ENCODE measurements at places on chromosomes 4 and X. TPM values are rescaled to one million over a fixed set of nuclear protein-coding genes. Genes with fewer than 3 reads are reported as not detected.

DNA sequence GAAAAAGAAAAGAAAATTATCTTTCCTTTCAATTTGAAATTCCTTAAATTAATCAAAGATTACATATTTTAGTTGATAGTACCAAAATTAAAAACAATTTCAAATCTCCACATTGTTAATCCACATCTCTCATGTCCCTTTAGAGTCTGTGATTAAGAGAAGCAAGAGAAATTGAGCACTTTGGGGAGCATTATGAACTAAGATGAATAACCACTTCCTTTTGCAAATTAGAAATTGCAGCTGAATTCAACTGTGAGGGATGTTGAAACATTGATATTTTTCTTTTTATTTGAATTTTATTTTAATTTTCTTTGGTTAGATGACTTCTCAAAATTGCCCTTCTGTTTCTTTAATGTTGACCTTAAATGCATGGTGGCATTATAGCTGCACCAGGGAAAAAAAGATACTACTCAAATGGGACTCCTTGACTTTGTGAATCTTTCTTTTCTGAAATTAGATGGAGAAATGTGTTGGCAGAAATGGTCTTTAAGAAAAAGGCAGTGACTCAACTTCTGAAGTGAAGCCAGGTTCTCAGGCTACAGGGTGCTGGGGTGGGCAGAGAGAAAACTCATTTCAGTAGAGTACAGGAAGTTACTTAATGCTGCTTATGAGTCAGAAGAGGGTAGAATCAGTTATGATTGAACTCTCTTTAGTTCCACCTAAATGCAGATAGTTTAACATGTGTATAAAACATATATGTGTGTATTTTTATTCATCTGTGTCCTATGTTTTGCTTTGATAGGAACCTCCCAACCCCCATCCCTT, 92.0 kb upstream of the TNIP3 start:
- H3K27ac ChIP-seq: no peak overlapping the region
- H3K4me3 ChIP-seq: no peak overlapping the region
- H3K4me1 ChIP-seq: no peaks in the 10 kb centered on the region
- no peaks in the 10 kb centered on the region for H3K27me3 ChIP-seq
- no peak for DNase-seq

GRCh38 chr4:25635501-25635900, 20.1 kb upstream of the SLC34A2 start:
- H3K27ac ChIP-seq: no peak overlapping the region
- H3K36me3 ChIP-seq: no peaks in the 10 kb centered on the region
- no peak overlapping the region for H3K4me3 ChIP-seq
- no peaks in the 10 kb centered on the region for H3K4me1 ChIP-seq
- H3K27me3 ChIP-seq: no peaks in the 10 kb centered on the region
- DNase-seq: no peak

DNA sequence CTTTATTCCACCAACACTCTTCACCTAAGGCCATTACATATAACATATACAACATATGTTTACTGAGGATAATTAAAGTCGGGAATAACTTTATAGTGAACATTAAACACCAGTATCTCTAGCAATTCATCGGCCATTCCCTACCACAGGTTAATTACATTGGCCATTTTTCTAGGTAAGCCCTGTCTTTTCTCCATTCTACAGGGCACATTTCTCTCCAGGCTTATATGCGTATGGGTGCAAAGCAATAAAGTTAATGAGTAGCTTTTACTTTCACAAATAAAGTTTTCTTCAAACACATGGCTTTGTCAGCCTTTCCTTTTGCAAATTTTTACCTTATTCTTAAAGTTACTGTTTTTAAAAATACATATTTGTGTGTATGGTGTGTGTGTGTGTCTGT, 111.9 kb upstream of the IQCM start:
- DNase-seq: no peak
- H3K27ac ChIP-seq: no peak overlapping the region
- no peak overlapping the region for H3K4me3 ChIP-seq
- H3K27me3 ChIP-seq: no peaks in the 10 kb centered on the region

DNA sequence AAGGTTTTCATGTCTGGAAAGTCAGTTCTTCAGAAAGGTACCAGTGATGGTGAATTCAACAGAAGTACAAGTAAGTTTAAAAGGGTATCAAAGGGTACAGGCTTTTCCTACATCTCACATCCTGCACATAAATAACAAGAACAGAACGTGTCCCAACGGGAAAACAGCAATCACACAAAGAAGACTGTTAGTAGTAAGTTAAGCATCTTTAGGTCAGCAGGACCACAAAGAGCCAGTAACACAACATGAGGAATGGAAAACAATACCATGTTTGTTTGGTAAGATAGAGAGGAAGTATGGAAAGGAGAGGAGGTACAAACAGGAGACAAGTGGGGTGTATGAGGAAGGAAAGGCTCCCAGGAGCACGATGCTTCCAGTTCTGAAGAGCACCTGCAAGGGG, 43.2 kb downstream of the SAT1 start:
- H3K4me1 ChIP-seq: no peaks in the 10 kb centered on the region
- no peaks in the 10 kb centered on the region for H3K27me3 ChIP-seq
- no peak overlapping the region for H3K27ac ChIP-seq
- no peaks in the 10 kb centered on the region for H3K36me3 ChIP-seq

DNA sequence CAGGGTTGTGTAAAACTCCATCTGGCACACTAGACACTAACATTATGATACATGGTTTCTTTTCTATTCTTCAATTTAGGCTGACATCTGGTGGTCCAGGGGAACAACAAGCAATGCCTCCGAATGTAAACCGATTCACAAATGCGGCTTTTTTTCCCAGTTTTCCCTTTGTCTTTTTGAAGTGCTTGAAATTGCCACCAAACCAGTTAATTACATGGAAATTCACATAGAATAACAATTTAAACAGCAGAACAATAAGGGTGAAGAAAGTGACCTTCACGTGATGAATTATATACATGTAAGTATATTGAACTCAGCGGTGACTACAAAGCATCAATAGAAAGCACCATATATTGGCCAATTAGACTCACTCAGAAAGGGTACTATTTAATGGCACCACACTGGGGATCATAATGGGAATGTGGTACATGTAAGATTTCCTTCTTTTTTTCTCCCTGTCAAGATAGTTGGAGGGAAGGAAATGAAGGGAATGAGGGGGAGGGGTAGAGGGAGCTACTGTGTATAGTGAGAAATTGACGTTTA, 103.9 kb downstream of the MMRN1 start:
- no peaks in the 10 kb centered on the region for H3K36me3 ChIP-seq
- H3K27ac ChIP-seq: no peak overlapping the region
- H3K4me1 ChIP-seq: no peaks in the 10 kb centered on the region
- no peak for DNase-seq
- H3K27me3 ChIP-seq: no peaks in the 10 kb centered on the region

GRCh38 chr4:102815981-102816380, 11.4 kb downstream of the UBE2D3 start:
- no peak overlapping the region for H3K27ac ChIP-seq
- no peaks in the 10 kb centered on the region for H3K27me3 ChIP-seq
- H3K4me3 ChIP-seq: no peak overlapping the region
- peaks cover 2% of the 10 kb centered on the region for H3K36me3 ChIP-seq
- no peak for DNase-seq

DNA sequence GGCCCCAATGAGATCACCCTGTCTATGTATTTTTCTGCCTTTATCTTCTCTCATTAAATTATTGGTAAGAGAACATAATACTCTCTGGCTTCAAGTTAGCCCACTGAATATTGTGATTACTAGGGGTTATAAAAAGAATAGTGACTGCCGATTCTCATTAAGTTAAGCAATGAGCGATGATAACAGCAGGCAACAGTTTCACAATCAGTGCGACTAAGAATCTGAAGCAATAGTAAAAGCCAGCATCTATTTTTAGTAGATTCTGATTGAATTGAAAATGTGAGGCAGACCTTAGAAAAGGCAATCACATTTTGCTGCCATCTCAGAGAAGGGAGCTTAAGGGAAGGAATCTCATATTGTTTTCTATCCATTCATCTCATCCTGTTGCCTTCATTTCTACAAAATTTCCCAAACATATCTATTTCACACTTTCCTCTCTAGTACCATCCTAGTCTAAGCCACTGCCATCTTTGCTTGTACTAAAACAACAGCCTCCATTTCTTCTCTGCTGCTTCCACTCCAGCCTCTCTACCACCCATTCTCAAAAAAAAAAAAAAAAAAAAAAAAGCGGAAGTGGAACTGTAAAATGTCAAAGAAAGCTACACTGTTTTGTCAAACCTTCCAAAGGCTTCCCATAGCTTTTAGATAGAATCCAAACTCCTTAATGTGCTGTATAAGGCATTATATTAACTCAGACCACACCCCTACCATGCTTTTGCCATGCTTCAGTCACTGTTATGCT, 17.4 kb downstream of the GABRA4 start:
- H3K4me1 ChIP-seq: no peaks in the 10 kb centered on the region
- no peaks in the 10 kb centered on the region for H3K36me3 ChIP-seq
- no peak overlapping the region for H3K27ac ChIP-seq
- no peak overlapping the region for H3K4me3 ChIP-seq
- no peaks in the 10 kb centered on the region for H3K27me3 ChIP-seq

DNA sequence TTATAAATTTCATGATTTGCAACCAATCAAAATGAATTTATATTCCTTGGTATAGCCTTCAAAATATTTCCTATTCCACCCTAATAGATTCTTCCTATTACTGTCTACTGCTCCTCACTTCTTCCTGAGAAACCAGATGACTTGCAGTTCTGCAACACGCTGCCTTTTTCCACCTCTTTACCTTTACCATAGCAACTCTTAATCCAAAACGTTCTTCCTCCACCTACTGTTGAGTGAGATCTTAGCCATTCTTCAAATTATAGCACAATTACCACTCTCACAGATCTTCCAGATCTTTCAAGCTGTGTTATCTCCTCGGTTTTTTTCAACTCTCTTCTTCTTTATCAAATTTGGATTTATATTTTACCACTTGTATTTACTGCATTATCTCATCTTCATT, 289.8 kb downstream of the ADGRL3 start:
- DNase-seq: no peak
- no peaks in the 10 kb centered on the region for H3K27me3 ChIP-seq
- no peaks in the 10 kb centered on the region for H3K4me1 ChIP-seq
- no peaks in the 10 kb centered on the region for H3K36me3 ChIP-seq
- H3K4me3 ChIP-seq: no peak overlapping the region

- no peaks in the 10 kb centered on the region for H3K4me1 ChIP-seq
- no peaks in the 10 kb centered on the region for H3K27me3 ChIP-seq
- DNase-seq: no peak
- no peak overlapping the region for H3K27ac ChIP-seq
Measured at GRCh38 chr4:182901337-182901736, 15.8 kb downstream of the DCTD start.

DNA sequence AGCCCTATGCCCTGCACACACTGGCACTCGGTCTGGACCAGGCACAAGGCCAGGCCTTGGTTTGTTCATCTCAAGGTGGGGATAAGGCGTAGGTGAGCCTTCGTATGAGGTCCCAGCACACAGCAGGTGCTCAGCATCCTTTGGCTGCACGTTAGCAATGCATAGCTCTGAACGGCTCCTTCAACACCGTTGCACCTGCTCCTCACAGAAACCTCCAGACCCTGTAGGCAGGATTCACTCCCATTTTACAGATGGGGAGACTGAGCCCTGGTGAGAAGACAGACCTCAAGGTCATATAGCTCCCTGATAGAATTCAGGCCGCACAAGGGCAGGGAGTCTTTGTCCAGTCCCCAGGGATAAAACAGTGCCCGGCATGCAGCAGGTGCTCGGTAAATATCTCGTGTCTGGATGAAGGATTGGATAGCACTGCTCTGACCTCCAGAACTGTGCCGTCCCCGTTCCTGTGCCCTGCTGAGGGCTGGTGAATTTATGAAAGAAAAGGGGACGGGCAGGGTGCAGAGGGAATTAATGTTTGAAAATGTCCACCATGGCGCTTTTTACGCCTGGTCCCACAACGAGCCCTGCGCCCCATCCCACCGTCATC, 2.4 kb downstream of the PPP2R2C start:
- DNase-seq: peak; percentile 2
- H3K27ac ChIP-seq: no peak overlapping the region
- peak overlapping the region; percentile 40 for H3K4me3 ChIP-seq
- no peaks in the 10 kb centered on the region for H3K36me3 ChIP-seq

DNA sequence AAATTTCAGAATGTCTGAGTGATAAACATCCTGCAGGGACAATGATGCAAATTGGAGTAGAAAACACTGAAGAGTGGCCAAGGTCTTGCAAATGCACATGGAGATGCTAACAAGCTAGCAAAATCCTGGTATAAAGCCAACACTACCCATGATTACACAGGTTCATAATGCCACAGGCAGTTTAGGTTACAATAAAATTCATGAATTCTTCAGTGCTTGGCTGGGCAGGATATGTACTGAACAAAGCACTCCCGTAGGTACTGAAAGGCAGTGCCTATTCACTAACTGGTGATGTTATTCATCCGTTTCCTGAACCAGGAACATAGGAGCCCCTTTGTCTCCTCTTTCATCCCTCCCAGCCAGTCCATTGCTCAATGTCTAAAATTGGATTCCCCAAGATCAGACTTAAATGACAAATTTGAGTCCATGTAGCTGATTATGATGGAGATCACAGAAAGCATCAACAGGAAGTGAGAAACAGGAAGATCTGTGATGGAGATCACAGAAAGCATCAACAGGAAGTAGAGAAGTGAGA, 244.5 kb downstream of the DMD start:
- H3K36me3 ChIP-seq: no peaks in the 10 kb centered on the region
- H3K4me1 ChIP-seq: no peaks in the 10 kb centered on the region
- DNase-seq: no peak
- H3K27me3 ChIP-seq: no peaks in the 10 kb centered on the region
- H3K27ac ChIP-seq: no peak overlapping the region
- no peak overlapping the region for H3K4me3 ChIP-seq

DNA sequence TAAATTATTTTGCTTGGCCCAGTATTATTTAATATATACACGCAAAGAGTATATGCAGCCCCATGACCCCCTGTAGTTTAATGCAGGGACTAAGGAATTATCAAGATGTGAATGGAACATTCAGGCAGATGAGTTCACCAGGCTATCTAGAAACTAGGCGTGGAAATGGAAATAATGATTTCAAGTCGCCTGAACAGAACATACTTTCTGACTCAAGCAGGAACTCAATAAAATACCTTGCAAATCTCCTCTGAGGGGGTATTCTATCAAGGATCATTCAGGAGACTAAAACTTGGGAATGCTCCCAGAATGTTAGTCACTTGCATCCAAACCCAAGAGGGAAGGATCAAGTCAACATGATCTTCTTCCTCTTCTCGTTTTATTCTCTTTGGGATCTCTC, 59.6 kb upstream of the RASSF6 start:
- no peaks in the 10 kb centered on the region for H3K27me3 ChIP-seq
- H3K27ac ChIP-seq: no peak overlapping the region
- no peak for DNase-seq
- H3K4me3 ChIP-seq: no peak overlapping the region
- H3K4me1 ChIP-seq: no peaks in the 10 kb centered on the region
- no peaks in the 10 kb centered on the region for H3K36me3 ChIP-seq

NHSL2 gene
- polyA plus RNA-seq: 9.5 TPM

FRMPD4 gene
- 1.1 TPM for polyA plus RNA-seq

COL4A5 gene
- 13.4 TPM for polyA plus RNA-seq

ATP8A1 gene
- 5.5 TPM for polyA plus RNA-seq

WDR44 gene
- polyA plus RNA-seq: 13.1 TPM

KLHL13 gene
- 6.6 TPM for polyA plus RNA-seq

PABPC5 gene
- 2.3 TPM for polyA plus RNA-seq

PLXNA3 gene
- 24.7 TPM for polyA plus RNA-seq
